ENCODE measurements at places on chromosomes 6 and 20.

DNA sequence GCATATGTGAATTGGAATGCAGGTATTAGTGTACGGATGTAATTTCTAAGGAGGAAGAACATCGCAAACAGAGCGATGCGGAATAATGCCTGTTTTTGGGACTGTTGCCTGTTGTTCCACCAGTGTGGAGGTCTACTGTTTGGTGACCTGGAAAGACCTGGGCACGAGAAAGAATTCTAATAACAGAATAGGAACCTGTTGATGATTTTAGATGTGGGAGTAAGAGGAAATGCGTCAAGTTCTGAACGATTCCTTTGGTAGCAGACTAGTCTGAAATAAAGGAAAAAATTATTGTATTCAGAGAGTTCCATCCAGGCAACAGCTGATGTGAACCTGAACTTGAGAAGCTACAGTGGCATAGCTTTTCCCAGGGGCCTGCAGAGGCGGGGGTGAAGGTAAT is 192.1 kb downstream of the DTNBP1 start:
- no peak for DNase-seq

DNA sequence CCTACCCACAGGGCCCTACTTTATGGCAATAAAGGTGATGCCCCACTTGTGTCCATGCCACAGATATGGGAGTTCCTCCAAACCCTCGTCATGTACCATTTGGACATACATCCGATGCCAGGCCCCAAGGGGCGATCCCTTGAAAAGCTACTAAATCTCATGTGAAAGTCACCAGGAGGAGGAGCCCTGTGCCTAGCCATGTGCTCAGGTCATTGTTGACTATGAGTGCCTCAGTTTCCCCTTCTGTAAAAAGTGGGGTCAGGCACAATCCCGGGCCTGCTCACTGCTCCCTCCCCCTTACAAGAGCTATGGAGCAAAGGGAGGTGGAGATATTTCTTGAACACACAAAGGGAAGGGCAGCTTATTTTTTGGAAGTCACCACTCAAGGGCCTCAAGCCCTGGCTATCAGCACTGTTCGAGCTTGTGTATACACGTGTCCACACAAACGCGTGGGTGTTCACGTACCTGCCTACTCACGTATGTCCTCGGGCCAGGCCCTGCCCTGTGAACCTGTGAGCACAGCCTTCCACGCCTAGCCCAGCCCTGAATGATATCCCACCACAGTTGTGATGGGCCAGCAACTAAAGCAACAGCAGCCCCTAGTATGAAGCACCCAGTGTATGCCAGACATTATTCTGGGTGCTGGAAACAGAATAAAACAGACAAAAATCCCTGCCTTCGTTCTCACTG is 1.9 kb downstream of the ACTL10 start:
- no peak for DNase-seq

DNA sequence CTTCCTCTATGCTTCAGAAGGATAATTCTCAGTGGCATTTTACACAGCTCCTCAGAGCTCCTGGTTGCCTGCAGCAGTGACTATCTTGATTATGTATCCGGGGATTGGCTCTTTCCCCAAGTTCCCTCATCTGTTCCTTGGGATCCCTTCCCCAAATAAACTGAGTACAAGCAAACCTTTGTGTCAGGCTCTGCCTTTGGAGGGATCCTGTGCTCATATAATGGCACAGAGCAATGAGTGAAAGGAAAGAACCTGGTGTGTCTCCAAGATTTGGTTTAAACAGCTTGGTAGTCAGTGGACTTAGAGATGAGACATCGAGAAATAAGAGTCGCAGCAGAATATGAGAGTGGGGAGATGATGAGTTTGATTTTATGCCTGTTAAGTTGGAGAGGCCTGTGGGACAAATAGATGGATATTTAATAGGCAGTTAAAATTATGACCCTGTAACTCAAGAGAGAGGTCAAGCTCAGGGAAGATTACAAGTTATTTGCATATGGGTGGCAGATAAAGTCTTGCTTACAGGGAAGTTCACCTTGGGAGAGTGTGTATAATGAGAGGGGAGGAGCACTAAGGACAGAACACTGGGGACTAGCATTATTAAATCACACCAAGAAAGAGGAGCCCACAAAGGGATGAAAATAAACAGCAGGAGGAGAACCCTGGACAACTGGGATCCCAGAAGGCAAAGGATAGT is 44.1 kb upstream of the GCLC start:
- DNase-seq: no peak

GRCh38 chr6:157322792-157323254 is 496 bp downstream of the TMEM242 start:
- DNase-seq: no peak

DNA sequence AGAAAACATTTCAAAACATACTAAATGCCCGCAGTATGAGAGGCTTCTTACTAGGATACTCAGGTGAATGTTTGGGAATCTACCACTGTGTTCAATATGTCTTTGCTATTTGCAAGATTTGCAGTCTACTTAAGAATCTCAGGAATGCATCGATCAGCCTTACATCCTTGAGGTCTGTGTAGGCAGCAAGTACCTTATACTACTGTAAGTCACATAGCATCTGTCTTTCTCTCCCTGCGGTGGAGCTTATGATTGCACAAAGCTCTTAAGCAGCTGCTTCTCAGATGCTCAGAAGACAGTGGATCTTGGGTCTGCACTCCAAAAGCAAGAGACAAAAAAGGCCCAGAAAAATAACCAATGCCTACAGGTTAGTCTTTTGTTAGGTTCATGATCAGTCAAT is 21.4 kb downstream of the PCSK2 start:
- no peak for DNase-seq

GRCh38 chr6:3653528-3654070 is 97.9 kb downstream of the PXDC1 start:
- DNase-seq: no peak

DNA sequence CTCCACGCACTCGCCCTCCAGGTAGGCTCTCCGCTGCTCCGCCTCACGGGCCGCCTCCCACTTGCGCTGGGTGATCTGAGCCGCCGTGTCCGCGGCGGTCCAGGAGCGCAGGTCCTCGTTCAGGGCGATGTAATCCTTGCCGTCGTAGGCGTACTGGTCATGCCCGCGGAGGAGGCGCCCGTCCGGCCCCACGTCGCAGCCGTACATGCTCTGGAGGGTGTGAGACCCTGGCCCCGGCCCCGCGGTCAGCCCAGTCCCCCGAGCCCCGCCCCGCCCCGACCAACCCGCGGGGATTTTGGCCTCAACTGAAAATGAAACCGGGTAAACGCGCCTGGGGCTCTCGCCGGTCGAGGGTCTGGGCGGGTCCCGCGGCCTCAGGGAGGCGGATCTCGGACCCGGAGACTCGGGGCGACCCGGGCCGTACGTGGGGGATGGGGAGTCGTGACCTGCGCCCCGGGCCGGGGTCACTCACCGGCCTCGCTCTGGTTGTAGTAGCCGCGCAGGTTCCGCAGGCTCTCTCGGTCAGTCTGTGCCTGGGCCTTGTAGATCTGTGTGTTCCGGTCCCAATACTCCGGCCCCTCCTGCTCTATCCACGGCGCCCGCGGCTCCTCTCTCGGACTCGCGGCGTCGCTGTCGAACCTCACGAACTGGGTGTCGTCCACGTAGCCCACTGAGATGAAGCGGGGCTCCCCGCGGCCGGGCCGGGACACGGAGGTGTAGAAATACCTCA is 598 bp downstream of the HLA-B start:
- DNase-seq: peak; percentile 79

DNA sequence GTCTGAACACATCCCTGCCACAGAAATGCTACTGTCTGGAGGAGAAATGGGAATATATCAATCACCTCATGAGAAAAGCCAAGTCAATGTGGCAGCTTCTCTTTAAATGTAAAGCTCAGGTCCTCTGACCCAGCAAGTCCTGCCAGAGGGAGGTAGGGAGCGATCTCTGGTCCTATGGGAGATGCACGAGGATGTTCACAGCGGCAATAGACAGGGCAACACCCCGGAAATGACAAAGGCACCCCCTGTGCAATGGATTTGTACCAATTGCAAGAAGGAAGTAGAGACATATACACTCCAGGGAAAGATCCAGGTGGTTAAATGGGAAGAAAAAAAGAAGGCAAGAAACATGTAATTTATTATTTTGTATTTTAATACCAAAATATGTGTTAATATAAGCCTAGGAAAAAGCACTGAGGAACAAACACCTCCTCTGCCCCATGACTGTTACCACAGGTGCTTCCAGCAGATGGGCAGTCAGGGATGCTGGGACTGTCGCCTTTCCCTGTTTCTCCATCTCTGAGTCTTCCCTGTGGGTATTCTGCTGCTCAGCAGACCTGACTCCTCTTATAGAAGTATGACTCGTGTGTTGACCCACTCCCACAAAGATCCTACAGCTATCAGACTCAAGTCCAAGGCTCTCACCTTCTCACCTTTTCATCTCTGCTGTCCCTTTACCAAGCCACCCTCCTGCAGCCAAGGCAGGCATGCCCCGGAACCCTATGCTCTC is 20.8 kb downstream of the ATP9A start:
- DNase-seq: no peak

DNA sequence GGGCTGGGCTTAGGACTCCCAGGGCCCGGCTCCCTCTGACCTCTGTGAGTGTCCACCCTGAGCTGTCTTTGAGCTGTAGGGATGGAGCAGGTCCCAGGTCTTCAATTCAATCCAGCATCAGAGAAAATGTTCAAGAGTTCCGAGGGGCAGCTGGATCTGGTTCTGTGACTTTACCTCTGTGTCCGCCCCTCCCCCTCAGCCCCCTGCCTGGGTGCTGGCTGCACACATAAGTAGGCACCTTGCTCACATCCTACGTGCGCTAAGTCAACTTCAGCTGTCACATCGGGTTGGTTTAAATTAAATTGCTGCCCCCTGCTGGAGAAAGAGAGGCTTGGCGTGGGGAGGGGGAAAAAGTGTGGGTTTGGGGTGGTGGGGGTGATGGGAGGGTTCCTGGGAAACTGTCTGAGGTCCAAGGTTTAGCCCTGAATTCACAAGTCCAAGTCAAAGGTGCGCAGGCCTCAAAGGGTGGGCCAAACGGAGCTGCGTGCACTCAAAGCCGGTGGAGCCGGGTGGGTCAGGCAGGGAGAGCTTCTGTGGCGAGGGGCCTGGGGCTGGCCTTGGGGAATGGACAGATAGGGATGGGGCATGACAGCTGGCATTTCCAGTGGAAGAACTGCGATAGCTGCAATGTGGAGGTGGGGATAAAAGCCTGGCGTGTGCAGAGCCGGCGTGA is 3.0 kb downstream of the WFDC5 start:
- DNase-seq: no peak

DNA sequence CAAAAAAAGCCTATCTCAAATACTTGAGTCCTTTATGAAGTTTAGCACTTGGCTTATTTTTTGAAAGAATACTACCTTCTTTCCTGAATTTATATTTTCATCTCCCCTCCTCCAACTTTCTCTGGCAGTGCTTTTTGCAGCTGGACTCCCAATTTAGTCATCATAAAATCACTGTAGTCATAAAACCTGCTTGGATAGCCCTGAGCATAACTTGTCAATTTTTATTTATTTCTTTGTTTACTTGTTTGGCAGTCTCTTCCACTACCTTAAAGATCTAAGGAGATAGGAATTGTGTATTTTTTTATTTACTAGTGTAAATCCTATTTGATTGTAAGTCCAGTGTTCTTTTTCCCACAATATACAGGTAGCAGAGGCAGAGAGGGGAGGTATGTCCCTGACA is 11.2 kb upstream of the EDN1 start:
- no peak for DNase-seq

- DNase-seq: no peak
These were observed 663.9 kb downstream of the PRKN start for GRCh38 chr6:162063666-162064065.

DNA sequence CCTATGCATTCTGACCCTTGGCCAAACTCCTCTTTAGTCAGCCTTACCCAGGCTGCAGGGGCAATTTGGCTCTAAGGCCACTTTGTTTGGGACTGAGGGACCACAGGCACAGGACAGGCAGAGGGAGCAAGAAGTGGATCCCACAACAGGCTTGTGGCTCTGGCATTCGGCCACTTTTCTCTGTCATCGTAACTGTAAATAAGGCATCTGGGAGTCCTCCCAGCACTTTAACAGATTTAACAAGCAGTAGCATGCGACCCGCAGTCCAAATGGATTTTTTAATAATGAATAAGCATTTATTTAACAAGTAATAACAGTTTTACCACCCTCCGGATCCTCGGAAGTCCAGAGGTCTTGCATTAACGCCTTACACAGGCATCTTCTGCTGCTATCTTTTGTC is 16.1 kb upstream of the CDH22 start:
- DNase-seq: no peak

DNA sequence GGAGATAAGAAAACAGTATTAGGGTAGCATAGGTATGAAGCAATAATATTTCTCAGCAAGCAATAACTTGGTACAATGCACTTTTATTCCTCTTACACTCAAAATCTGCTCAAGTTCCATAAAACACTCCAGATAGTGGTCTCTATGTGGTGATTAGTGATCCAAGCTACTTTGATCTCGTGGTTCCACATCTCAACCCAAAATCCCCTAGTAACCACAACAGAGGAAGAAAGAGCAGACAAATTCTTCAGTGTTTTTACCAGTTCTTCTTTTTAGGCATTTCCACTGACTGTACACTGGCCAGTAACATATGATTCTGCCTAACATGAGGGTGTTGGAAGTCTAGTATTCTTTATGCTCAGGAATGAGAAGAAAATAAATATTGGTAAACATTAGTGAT is 309.0 kb upstream of the PTCHD4 start:
- DNase-seq: no peak

DNA sequence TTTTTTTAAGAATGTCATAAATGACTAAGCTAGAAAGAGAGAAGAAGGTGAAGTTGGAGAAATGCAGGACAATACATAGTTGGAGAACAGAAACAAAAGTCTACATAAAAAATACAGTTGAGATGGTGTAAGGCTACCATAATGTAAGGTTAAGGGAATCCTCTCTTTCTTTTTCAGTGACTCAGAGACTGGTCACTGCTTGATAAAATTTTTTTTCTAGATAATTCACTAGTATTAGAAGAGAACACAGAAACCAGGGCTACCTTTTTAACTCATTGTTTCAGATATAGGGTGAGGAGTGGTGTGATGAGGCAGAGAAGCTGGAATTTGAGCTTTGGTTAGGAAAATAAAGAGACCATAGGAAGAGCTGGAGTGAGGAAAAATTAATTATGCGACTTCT is 18.2 kb upstream of the EDN1 start:
- no peak for DNase-seq

DNA sequence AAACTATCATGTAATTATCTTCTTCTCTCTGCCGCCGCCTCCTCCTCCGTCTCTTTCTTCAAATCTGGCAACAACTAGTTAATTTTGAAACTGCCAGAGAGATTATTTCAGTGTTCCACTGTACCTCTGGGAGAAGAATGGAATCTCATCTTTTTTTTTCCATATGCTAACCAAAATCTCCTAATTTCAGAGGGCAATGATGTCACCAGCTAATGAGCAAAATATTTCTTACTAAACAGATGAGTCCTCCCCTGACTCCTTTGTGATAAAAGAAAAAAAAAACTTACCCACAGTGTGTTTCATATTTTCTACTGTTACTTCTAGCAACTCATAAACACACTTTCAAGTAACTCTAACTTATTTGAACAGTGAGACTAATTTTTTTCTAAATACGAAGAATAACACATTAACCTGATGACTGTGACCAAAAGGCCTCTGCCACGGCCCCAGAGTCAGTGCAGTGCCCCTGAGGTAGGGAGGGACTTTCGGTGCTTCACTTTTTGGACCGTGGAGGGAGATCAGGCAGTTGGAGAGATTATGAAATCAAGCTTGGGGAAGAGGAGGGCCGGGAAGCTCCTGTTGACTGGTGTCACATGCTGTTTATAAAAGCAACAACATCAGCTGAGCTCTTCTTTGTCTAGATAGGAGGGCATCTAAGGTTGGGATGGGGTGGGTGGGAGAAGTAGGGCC is 159.6 kb downstream of the SASH1 start:
- DNase-seq: no peak

All from activated CD8-positive, alpha-beta memory T cell treated with anti-CD3 and anti-CD28 coated beads for 24 hours (primary cell).